Activated gamma-delta T cell treated with Interleukin-2 at 50 U/mL for 16 hours (primary cell): ENCODE measurements at places on chromosomes 2 and 18.
A peak's percentile ranks its signal among the peaks of the same experiment; 100 is the strongest.

DNA sequence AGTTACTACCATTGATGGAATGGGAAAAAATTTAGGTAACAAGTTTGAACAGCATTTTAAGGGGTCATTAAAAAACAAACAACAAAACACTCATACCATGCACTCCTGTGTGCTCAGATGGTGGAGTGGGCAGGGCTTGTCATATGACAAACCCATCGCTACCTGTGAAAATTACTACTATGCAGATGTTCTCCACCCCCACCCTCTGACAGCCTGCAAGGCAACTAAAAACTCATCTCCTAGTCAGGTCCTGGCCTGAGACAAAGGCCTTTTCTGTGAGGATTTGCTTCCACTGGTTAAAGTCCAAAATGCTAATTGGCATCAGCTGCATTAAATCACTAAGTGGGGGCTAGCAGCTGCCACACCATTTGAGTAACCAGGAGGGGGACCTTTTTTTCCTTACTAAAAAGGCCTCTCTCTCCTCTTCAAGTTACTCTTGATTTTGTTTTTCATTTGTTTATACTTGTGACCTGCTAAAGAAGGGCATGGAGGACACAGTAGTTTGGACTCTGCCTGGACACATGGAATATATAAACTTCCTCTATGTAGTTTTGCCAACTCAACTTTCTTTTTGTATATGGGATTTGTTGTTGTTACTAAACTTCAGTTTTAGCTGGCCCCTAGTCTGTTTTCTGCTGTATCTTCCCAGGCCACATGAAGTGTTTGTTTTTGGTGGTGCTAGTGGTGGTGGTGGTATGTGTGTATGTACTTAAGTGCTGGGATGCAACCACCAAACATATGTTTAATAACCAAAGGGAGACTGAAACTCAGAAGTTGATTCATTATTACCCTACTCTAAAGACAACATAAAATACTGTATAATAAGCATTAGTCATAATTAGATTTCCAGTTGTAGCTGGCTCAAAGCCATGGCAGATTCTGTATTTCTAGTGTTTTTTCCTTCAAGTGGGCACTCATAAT, 121.3 kb downstream of the MAP4K4 start:
- DNase-seq = no peak

GRCh38 chr2:99756059-99756458, 266.2 kb upstream of the REV1 start:
- no peak for DNase-seq

GRCh38 chr2:141464995-141465394, 665.8 kb downstream of the LRP1B start:
- DNase-seq = no peak

GRCh38 chr2:66435549-66435875, 587 bp downstream of the MEIS1 start:
- DNase-seq = no peak

- no peak for DNase-seq
Observed at GRCh38 chr2:75045526-75046050, 87.1 kb downstream of the POLE4 start.

GRCh38 chr2:38591152-38591551, 11.6 kb downstream of the HNRNPLL start:
- DNase-seq = no peak

DNA sequence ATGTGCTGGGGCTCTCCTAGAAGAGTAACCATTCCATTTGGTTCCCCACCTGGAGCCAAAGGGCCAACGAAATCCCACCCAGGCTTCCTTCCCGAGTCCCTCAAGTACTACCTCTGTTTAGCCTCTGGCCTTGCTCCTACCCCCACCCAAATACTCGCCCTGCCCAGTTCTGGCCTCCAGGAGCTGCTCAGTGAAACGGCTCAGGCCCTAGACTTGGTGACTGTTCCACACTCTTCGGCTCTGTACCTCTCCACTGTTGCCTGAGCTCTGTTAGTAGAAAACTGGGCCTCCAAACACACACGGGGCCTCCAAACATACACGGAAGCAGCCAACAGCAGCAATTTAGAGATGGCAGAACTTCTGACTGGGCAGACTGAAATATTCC, 4.2 kb downstream of the OTX1 start:
- DNase-seq = no peak

- no peak for DNase-seq
Observed at GRCh38 chr2:228527197-228527881, 345.9 kb upstream of the SPHKAP start.

DNA sequence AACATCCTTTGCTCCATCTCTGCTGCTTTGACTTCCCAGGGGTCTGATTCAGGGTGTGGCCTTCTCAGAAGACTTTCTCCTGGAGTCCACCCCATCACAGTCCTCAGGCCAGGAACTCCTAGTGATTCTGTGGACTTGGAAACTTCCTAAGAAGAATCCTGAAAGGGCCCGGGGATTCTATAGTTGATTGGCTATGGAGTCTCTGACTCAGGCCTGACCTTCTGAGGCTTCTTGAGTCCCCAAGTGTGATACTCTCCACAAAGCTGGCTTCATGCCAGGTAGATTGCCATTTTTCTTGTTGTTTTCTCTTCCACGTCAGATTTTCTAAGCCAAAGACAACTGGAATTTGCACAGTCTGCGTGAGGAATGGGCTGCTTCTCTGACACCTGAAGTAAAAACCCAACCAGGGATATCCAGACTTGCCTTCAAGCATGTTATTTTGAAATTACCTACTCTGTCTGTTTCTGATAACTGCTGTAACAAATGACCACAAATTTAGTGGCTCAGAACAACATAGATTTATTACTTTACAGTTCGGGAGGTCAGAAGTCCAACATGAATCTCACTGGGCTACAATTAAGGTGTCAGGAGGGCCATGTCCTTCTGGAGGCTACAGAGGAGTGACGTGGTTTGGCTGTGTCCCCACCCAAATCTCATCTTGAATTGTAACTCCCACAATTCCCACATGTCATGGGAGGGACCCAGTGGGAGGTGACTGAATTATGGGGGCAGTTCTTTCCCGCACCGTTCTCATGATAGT, 69.3 kb downstream of the ALPK2 start:
- no peak for DNase-seq

- DNase-seq = no peak
Observed at GRCh38 chr2:32865399-32866068, 81.2 kb upstream of the LTBP1 start.

GRCh38 chr2:29455200-29455860, 340.1 kb downstream of the CLIP4 start:
- no peak for DNase-seq

DNA sequence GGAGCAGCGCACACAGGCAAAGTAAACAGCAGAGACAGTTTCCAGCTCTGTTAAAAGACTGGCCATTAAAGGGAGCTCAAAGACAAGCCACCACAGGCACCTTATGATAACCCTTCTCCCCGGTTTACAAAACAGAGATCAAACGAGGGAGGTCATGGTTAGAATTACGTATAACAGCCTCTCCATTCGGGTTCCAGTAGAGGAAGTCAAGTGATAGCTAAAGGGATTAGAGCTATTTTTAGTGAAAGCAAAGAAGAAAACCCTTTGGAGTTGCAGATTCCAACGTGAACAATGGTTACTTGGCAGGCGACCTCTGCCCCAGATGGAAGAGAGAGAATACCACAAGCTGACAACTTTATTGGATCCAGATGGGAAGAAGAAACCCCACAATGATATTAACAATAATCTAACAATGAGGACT, 31.2 kb upstream of the EDAR start:
- no peak for DNase-seq

DNA sequence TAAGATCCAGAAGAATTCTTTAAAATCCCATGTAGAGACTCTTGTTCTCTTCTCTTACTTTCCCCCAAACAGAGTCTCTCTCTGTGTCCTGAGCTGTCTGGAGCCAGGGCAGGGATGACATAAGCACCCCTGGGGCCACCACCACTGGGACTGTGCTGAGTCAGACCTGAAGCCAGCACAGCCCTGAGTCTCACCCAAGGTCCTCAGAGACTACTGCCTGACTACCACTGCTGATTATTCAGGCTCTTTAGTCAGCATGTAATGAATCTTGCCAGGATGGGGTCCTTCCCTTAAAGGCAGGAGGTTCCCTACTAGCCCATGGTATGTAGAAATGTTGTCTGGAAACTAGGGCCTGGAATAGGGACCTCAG, 34.9 kb upstream of the DYNC1I2 start:
- no peak for DNase-seq

GRCh38 chr18:66872277-66872676, 268.4 kb upstream of the CDH19 start:
- DNase-seq = no peak

DNA sequence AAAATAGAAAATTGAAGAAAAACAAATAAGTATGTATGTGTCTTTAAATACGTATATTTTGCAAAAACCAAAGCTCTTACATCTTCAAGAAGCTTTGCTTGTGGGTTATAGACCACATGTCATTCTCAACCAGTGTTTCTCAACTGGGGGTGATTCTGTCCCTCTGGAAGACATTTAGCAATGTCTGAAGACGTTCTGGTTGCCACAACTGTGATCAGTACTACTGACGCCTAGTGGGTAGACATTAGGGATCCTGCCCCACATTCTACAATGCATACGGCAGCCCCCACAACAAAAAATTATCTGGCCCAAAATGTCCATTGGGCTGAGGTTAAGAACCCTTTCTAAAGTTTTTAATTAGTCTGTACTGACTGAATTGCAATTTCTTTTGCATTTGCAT, 48.4 kb downstream of the UNC50 start:
- DNase-seq = peak; percentile 33

- DNase-seq = no peak
Observed at GRCh38 chr2:118689874-118690273, 157.6 kb downstream of the EN1 start.

GRCh38 chr2:11050565-11050964, 104.7 kb upstream of the SLC66A3 start:
- DNase-seq = no peak

DNA sequence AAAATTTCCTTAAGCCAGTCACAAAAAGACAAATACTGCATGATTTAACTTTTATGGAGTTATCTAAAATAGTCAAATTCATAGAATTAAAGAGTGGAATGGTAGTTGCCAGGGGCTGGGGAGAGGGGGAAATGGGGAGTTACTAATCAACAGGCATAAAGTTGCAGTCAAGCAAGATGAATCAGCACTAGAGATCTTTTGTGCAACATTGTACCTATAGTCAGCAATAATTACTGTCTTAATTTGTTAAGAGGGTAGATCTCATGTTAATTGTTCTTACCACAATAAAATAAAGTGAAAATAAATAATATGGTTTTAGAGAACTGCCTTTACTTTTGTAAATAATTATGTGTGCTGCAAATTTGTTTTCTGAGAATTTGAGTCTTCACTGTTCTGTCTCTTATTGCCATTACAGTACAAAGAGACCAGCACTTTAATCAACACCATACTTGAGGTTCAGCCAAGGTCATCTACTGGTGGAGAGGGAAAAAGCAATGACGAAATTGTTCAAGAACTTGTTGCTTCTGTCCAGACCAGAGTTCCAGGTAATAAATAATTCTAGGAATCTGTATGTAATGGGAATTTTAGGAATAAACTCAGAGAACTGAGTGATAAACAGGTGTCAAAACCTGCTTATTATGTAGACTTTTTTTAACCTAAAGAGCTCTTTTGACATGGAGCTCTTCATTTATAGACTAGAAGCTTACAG, 75.5 kb downstream of the TRABD2A start:
- no peak for DNase-seq

- DNase-seq = no peak
Observed at GRCh38 chr2:71852141-71852711, 295.4 kb downstream of the CYP26B1 start.

GRCh38 chr2:102070058-102070642, 72.4 kb upstream of the IL1R1 start:
- DNase-seq = no peak

- DNase-seq = no peak
Observed at GRCh38 chr18:48194591-48195181, 214.5 kb downstream of the ZBTB7C start.

DNA sequence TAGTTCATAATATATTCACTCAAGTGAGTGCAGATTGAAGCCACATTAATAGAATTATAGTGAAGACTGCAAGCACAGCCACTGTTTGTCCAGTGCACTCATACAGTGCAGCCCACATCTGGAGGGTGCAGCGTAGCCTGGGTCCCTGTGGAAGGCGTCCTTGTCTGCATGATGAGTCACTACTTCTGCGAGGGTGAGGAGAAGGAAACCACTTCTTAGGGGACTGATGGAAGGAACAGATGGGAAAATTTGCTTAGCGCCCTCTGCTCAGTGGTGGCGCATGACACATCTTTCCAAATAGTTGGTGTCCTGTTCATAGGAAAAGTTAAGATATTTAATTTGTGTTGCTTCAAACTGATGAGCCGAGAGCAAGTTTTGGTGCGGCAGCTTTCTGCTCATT, 330.4 kb upstream of the SMIM21 start:
- DNase-seq = no peak
